ENCODE measurements at places on chromosomes 6 and 20.

DNA sequence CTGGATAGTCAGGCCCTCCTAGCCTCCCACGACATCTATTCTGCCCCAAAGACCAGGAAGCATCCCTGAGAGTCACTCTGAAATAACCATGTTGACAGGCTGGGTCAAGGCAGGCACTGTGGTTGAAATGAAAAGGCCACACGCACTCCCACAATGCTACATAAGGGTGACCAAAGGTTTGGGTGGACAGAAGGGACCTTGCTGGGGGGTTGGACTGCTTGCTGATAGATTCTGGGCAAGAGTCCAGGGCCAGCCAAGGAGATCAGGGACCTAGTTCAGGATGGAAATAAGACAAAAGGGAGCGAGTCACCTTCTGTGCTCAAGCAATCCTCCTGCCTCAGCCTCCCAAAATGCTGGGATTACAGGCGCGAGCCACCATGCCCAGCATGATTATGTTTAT, 32.5 kb upstream of the DSN1 start:
- no peak for DNase-seq

DNA sequence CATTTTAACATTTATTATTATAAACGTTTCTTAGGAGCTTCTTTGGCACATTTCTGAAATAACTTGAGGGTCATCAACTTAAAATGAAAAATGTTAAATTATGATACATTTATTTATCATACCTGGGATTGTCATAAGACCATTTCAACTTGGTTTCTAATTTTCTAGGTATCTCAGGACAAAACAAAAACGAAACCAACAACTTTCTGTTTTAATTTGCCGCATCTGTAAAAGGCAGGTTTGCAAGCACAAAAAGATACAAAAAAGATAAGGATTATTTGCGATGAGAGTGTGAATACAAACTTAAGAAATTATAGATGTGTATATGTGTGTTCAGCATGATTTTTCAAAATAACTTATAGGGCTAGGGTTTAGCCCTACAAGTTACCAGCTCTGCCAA, 395.0 kb upstream of the RUNX2 start:
- DNase-seq: no peak

- DNase-seq: no peak
These were observed 15.2 kb downstream of the RSPH4A start for GRCh38 chr6:116631379-116631990.

DNA sequence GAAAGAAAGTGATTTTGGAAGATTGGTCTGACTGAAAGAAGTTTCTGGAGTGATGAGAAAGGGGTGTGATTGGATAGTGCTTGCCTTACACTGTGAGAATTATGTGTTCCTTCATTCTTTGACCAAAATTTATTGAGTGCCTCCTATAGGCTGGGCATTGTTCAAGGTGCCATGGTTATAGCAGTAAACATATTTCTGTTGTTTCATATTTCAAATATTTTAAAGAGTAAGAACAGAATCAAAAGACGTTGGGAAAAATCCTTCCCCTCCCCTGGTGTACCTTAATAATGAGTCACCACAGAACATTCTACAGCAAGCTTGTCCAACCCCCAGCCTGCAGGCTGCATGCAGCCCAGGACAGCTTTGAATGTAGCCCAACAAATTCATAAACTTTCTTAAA, 78.6 kb downstream of the GCLC start:
- DNase-seq: no peak

DNA sequence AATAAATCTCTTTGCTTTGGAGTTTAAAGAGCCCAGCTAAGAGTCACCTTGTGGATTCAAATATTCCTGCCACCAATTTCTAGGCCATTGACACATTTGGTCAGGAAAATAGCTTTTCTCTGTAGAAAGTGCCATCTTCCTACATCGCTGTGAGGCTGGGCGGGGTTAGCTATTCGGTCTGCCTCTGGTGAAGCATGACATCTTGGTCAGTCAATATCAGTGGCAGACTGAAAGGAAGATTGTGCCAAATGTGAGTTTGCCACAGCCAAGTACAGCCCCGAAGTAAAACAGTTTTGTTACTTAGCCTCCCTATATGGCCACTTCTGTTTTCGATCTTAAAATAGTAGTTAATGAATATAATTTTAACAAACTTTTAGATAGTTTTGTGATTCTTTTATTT, 65.5 kb upstream of the FABP7 start:
- DNase-seq: no peak

- no peak for DNase-seq
These were observed 121.2 kb upstream of the BTN3A2 start for GRCh38 chr6:26243752-26244151.

- DNase-seq: no peak
These were observed 7.0 kb upstream of the RWDD1 start for GRCh38 chr6:116564311-116564710.

GRCh38 chr6:129432738-129433137, 277.2 kb downstream of the ARHGAP18 start:
- DNase-seq: no peak

- DNase-seq: no peak
These were observed 54.0 kb upstream of the BTN3A2 start for GRCh38 chr6:26311012-26311384.

GRCh38 chr6:25125736-25126135, 153.4 kb upstream of the CARMIL1 start:
- no peak for DNase-seq

DNA sequence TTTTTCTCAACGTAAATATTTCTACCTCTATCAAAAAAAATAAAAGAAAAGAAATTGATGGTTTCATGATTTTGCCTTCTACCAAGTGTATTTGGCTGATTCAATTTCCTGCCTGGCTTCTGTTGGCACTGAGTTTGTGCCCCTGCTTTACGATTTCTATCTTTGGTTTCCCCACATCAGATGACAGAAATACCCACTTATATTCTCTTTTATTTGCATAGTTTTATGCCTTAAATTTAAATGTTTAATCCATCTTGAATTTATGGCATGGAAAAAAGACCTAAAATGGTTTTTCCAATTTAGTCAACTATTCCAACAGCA, 34.3 kb downstream of the RNF24 start:
- no peak for DNase-seq

DNA sequence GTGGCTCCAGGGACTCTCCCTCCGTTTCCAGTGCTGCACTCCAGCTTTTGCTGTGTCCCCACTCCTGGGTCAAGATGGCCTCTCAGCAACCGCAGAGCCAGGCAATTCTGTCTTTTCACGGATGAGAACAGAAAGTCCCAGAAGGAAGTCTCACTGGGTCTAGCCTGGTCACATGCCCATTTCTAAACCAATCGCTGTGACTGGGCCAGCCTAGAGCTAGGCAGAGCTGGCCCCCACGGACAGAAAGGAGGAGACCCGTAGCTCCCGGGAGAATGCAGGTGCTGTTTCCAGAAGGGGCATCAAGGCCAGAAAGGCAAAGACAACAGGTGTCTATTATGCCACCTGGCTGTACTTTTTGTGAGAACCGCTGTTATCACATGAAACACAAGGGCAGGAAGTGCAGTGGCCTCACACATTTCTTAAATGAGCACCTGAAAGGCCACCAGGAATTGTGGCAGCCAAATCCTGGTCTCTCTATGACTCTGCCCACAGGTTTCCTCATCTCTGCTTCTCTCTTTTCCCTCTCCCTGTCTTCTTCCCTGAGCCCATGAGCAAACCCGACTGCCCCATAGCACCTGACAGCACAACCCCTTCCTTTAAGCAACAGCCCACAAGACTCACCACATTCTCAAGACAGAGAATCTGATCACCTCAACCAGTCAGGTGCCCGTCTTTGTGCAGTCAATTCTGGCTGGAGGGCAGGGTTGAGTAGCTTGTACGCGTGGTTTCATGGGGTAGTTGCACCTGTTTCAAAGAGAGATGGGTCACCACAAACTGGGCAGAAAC, 37.1 kb upstream of the B4GALT5 start:
- DNase-seq: no peak

GRCh38 chr6:54031169-54031568, 80.1 kb upstream of the MLIP start:
- no peak for DNase-seq

GRCh38 chr6:132598473-132598872, 8.9 kb upstream of the TAAR5 start:
- no peak for DNase-seq

GRCh38 chr6:5164092-5164491, 79.0 kb downstream of the PPP1R3G start:
- no peak for DNase-seq

GRCh38 chr20:20199361-20200160, 147.2 kb downstream of the CFAP61 start:
- no peak for DNase-seq

- no peak for DNase-seq
These were observed 98.0 kb downstream of the DACT2 start for GRCh38 chr6:168221497-168222079.

GRCh38 chr6:114008331-114008730, 37.4 kb upstream of the HDAC2 start:
- no peak for DNase-seq

GRCh38 chr6:90631046-90631445, 44.2 kb upstream of the MAP3K7 start:
- DNase-seq: no peak

DNA sequence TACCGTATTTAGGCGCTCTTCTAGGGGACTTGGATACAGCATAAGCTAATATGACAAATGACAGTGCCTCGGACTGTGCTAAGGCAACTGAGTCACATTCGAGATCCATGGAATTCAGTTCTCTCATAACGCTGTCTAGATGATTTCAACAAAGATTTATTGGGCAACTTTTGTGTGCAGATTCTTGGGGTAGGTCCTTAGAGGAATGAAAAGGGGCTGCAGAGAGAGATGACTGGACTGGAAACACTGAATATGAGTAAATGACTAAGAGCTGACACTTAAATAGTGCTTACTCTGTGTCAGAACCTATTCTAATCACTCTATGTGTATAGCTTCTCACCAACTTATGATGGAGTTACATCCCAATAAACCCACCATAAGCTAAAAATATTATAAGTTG, 36.4 kb upstream of the MARCKS start:
- no peak for DNase-seq

DNA sequence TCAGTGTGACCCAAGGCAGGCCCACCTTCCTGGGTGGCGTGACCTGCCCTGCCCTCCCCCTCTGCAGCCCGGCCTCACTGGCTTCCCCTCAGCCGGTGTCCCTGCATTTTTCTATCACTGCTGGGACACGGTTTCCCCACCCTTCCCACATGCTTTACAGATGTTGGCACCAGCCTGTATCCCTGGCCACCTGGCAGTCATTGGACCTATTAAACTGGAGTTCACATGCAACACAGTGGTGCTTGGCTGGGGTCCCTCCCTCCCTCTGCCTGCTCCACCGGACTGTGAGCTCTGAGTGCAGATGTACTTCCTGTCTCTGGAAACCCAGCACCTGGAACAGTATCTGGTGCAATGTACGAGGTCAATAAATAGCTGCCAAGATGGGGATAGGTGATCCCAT, 25.5 kb upstream of the STX16 start:
- DNase-seq: no peak

DNA sequence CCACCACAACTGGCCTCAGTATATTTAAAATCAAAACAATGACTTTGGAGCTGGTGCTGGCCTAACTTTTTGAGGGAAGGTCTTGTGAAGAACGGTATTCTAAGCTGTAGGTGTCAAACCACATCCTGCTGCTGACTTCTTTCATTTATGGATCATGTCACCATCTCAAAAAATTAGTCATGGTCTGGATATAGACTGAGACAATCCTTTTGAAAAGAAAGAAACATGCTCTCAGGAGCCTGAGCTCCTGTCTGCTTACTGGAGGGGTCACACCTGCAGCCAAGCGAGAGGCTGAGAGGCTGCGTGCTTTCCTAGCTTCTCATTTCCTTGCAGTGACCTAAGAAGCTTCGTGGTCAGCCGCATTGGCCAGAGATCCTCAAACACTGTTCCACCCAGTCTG, 55.2 kb downstream of the TIAM2 start:
- DNase-seq: no peak

GRCh38 chr20:23009636-23010035, 25.5 kb upstream of the SSTR4 start:
- no peak for DNase-seq

DNA sequence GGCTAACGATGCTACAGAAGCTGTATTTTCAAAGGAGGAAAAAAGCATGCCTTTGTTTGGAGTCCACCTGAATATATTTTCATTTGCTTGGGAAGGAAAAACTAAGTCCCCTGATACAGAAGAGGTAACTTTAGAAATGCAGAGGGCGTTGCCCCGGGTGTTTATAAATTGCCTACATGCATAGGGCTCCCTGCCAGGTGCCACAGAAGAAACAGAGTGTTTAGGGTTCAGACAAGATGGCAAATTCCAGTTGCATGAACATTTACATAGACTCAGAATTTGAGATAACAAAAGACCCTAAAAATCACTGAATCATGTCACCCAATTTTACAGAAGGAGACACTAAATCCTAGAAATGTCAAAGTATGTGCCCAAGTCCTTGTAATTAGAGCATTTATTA, 19.9 kb downstream of the RIN2 start:
- DNase-seq: no peak

DNA sequence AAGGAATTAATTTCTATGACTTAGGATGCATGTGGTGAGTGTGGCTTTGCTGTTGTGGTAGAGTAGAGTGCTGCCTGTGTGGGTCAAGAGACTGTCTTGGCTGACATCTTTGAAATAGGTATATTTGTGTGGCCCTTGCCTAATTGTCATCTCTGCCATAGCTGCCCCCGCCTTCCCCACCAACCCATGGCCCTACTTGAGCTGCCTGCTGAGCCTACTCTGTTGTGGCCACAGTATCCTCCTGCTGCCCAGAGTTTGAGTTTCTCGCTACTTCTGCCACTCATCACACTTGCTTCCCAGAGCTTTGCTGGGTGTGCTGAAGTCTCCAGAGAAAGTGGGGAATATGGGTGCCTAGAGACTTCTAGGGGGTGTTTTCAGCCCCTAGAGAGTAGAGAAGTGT, 8.0 kb downstream of the PLCG1 start:
- no peak for DNase-seq

- DNase-seq: no peak
These were observed 178.0 kb downstream of the ATXN1 start for GRCh38 chr6:16583144-16583762.

GRCh38 chr6:125647391-125647790, 102.0 kb upstream of the HEY2 start:
- DNase-seq: no peak

GRCh38 chr20:38829296-38829875, 23.9 kb downstream of the PPP1R16B start:
- no peak for DNase-seq

GRCh38 chr20:1297486-1297885, 31.4 kb downstream of the SNPH start:
- no peak for DNase-seq

DNA sequence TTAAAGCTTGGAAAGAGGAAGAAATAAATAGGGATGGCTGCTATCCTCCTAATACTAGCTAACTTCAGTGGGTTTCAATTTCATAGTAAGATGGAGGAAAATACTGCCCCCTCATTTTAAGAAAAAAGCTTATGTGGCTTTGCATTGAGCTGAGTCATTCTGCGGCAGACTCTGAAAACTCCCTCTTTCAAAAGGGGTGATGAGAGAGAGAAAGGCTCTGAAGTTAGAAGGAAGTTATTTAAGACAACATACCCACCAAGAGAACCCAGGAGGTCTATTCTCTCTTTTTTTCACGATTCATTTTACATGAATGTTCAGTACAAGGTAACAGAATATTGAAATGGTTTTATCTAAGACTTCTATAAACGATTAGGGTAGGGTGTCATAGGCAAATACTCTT, 4.5 kb downstream of the PRDM13 start:
- no peak for DNase-seq
